GM04504 (cell line): ENCODE measurements at places on chromosomes 2 and 18.

DNA sequence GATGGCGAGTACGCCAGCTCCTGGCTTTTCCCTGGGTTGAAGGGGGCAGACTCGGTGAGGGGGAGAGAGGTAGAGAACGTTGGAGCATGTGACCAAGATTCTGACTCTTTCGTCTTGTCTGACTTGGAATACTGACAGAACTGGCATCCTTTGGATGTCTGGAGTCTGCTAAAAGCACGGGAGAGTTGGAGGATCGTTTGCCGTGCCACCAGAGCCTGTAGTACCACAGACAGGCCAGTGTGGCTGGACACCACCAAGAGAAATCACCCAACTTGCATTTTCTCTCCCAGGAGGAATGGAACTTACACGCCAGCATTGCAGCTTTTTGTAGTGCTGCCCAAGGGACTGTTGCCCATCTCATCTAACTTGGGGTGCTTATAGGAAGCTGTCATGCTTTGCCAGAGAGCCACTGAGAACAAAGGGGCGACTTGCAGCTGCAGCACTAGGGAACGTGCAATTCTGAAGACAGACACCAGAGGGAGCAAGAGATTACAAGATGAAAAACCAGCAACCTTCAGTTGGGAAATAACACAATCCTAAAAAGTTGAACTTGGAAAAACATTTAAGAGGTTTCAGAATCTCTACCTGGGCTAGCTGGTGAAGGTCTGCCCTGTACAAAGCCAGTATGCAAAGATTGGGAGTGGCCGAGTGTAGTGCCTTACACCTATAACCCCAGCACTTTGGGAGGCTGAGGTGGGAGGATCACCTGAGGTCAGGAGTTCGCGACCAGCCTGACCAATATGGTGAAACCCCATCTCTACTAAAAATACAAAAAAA, 24.1 kb downstream of the PSMG2 start:
- peak; percentile 43 for DNase-seq

GRCh38 chr2:149192427-149192826, 138.0 kb upstream of the LYPD6 start:
- peak; percentile 54 for DNase-seq

DNA sequence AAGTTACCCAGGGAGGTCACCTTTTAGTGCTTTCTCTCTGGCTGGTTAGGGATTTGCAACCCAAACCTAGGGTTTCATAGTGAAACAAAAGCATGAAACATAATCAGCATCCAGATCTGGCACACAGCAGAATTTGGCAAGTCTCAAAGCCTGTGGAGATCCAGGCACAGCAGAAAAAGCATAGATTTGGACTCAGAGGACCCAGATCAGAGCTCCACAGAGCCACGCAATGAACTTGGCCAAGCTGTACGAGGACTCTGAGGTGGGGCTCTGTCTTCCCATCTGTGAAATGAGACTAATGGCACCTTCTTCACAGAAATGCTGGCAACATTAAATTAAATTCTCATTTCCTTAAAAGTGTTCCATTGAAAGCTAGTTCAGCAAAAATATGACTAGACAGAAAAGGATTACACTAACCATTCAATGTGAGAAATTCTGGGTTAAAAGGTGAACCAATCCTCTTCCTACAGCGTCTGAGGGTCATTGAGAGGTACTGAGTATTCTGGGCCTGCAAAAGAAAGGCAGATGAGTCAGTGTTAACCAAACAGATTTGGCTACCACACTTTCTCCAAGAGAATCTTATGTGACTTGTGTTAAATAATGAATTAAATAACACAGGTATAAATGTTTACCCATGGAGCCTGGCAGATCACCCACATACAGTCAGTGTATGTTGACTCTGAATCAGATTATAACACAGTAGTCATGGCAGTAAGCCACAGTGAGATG, 266.3 kb downstream of the MREG start:
- DNase-seq = no peak

GRCh38 chr2:108896741-108897140, 92.3 kb downstream of the EDAR start:
- no peak for DNase-seq

GRCh38 chr2:240051697-240052096, 1.6 kb downstream of the OR6B3 start:
- no peak for DNase-seq

- DNase-seq = no peak
Observed at GRCh38 chr2:17933256-17933655, 54.8 kb downstream of the KCNS3 start.
